ELR (cell line): ENCODE measurements at places on chromosomes 6 and 20.

- no peak for DNase-seq
Observed at GRCh38 chr6:3794092-3794491, 42.6 kb upstream of the PXDC1 start.

DNA sequence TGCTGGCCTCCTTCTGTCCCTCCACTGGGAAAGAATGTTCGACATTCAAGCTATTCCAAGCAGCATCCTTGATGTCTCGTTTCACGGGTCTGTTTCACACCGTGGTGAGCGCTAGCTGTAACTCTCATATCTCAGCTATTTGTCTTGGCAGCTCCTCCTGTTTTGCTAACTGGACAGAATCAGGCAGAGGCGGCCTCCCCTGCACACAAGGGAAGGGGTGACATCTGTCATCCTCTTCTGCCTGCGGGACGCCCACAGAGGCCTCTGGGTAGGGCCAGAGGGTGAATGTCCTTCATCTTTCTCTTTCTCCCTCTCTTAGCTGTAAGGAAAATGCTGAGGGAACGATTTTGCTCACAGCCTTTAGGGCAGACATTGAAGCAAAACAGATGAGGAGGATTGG lies 232.8 kb upstream of the GMDS start:
- DNase-seq: no peak

DNA sequence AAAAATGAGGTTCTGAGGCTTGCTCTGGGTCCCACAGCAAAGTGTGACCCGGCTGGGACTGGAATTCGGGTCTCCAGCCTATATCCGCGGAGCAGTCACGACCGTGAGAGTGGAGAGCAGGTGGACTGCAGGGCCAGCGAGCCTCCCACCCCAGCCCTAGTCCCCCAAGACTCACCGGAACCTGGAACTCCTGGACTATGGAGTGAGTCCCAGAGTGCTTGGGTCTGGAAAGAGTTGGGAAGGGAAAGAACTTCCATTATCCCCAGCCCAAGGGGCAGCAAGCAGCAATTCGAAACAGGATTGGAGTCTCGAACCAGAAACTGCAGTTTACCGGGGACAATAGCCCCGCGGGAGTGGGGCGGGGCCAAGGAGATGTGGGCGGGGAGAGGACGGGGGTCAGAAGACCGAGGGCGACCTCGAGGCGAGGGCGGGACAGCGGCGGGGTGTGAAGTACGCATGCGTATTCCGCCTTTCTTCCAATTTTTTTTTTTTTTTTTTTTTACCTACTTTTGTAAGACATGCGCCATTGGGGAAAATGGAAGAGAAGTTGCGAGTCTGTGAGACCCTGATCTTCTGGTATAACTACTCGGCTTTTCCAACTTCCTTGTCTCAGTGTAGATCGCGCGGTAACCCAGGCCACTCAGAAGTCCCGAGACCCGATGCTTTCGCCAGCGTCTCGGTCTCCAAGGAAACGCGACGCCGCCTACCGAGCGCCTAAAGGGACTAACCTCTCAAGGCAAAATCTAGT lies at the start of gene C20orf96:
Gene C20orf96, minus strand, starts transcription at position 667 of the 748 bp plus-strand sequence. Its CDS starts 140 bp downstream, at position 527.
- DNase-seq: peak; percentile 94

- DNase-seq: no peak
Observed at GRCh38 chr6:110342759-110343158, 15.4 kb downstream of the METTL24 start.

GRCh38 chr6:77466451-77467437 lies 3.5 kb upstream of the HTR1B start:
- peak; percentile 35 for DNase-seq

DNA sequence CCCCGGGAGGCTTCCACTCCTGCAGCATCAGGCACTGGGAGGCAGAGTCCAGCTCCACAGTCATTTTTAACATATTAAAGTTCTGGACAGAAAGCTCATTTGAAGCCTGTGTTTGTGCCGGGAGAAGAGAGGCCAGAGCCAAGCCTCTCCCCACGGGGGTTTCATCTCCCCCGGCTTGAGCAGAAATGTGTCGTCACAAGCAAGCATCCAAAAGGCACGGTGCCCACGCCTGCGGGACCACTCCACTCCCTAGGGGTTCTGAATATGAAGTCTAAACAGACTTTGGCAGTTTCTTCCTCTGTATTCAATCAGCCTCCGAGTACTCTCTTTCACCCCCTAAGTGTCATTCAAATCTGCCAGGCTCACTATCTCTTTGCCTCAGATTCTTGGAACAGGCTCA lies 75.3 kb downstream of the STK35 start:
- no peak for DNase-seq

DNA sequence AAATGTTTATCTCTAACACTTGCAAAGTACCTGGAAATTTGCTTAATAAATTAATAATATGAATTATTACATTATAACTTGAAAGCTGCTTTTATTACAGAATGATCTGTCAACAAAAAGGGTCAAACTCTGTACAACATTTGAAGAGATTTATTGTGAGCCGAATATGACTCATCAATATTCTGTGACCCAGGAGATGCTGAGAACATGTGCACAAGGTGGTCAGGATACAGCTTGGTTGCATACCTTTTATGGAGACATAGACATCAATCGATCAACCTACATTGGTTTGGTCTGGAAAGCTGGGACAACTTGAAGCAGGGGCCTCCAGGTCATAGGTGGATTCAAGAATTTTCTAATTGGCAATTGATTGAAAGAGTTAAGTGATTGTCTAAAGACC lies 79.0 kb downstream of the RNASET2 start:
- DNase-seq: no peak

DNA sequence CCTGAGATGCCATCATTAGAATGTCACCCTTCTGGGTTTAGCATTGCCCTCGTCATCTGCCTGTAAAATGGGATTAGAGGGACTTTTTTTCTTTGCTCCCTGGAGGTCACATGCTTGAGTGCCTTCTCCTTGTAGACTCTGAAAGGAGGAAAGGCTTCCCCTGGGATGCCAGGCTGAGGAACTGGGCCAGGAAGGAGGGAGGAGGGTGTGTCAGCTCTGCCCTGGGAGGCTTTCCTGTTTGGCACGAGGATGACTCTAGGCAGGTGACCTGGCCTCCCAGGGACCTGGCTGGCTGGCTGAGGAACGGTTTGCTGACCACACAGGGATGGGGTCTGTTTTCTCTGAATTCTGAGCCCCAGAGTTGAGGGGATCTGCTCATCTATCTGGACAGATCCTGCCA lies 137.9 kb upstream of the RNF24 start:
- peak; percentile 25 for DNase-seq

DNA sequence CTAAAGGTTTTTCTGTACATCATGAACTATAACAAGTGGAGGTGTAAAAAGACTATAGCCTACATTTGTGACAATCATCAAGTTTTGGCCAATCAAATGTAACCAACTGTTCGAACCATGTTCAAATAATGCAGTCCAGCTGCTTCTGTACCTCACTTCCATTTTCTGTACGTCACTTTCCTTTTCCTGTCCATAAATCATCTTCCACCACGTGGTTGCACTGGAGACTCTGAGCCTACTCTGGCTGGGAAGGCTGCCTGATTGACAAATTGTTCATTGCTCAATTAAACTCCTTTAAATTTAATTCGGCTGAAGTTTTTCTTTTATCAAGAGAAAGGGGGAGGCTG lies 270.4 kb upstream of the JARID2 start:
- peak; percentile 19 for DNase-seq

- DNase-seq: no peak
Observed at GRCh38 chr6:1066449-1067090, 245.3 kb upstream of the FOXQ1 start.

- DNase-seq: no peak
Observed at GRCh38 chr6:38113825-38114576, 294.5 kb downstream of the ZFAND3 start.

- no peak for DNase-seq
Observed at GRCh38 chr6:53703047-53703446, 37.5 kb upstream of the KLHL31 start.

- DNase-seq: no peak
Observed at GRCh38 chr6:16504609-16505008, 256.7 kb downstream of the ATXN1 start.

DNA sequence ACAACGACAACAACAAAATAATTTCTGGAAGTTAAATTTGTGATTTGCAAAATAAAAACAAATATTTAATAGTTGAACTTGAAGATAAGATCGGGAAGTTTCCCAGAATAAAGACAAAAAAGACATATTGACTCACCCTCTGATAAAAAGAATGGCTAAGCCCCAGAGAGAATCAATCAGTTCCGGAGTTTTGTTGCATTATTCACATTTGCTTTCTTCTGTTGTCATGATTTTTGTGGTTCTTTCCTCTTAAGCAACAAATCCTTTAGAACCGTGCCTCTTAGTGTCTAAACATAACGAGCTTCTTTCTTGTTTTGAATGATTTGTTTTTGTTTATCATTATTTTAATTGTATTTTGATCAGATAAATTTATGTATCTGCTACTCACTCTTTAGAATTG lies 337.7 kb upstream of the PRND start:
- DNase-seq: no peak

- no peak for DNase-seq
Observed at GRCh38 chr6:38177882-38178583, 358.5 kb downstream of the ZFAND3 start.

DNA sequence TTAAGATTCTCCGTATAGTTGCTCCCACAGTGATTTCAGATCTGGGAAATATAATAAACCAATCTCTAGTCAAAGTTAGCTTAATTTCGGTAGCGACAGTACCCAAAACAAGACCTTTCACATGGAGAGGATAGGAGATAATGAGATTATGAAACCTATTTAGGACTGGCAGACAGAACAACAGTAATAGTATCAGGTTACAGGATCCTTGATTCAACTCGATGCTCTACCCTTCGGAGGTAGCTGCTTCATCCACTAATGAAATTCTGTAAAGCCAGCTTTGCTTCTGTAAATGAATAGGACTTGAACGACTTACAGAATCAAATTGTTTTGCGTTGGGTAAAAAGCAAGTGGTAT lies 534 bp upstream of the AKIRIN2 start:
- peak; percentile 68 for DNase-seq

- no peak for DNase-seq
Observed at GRCh38 chr20:34915749-34916455, 39.5 kb downstream of the ACSS2 start.

DNA sequence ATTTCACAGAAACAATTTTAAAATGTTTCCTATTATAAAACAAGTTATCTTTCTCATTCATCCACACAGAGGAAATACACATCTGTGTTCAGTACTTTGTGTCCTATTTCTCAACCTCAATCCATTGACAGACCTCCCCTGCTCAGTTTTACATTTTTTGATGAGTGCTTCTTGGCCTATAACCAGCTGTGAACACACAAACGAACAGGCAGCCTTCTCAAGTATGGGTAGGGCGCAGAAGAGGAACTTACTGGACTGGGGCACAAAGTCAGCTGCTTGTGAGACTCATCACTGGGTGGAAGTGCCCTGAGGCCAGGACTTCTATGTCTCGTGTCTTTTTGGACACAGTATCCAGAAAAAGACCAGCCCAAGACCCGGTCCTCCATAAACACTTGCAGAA lies 2.8 kb downstream of the RPS6KA2 start:
- DNase-seq: no peak

DNA sequence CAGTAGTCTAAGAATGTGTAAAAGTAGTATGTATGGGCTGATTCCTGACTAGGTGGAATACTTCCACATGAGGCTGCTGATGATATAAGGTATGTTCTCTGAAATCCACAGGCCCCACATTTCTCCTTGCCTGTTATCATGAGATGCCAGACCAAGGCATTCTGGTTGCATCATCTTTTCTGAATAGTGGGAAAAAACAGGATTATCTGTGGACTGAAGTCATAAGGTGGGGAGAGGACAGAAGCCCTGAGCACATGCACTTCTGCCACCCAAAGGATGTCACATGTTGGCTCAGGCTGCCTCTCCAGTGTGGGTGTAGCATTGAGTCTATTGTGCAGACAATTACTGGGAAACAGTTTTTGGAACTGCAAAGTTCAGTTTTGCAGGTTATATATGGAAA lies 184.5 kb upstream of the RAB32 start:
- DNase-seq: no peak

- DNase-seq: no peak
Observed at GRCh38 chr20:61975407-61976129, 90.1 kb downstream of the TAF4 start.

- no peak for DNase-seq
Observed at GRCh38 chr6:165206798-165207197, 102.6 kb downstream of the C6orf118 start.

DNA sequence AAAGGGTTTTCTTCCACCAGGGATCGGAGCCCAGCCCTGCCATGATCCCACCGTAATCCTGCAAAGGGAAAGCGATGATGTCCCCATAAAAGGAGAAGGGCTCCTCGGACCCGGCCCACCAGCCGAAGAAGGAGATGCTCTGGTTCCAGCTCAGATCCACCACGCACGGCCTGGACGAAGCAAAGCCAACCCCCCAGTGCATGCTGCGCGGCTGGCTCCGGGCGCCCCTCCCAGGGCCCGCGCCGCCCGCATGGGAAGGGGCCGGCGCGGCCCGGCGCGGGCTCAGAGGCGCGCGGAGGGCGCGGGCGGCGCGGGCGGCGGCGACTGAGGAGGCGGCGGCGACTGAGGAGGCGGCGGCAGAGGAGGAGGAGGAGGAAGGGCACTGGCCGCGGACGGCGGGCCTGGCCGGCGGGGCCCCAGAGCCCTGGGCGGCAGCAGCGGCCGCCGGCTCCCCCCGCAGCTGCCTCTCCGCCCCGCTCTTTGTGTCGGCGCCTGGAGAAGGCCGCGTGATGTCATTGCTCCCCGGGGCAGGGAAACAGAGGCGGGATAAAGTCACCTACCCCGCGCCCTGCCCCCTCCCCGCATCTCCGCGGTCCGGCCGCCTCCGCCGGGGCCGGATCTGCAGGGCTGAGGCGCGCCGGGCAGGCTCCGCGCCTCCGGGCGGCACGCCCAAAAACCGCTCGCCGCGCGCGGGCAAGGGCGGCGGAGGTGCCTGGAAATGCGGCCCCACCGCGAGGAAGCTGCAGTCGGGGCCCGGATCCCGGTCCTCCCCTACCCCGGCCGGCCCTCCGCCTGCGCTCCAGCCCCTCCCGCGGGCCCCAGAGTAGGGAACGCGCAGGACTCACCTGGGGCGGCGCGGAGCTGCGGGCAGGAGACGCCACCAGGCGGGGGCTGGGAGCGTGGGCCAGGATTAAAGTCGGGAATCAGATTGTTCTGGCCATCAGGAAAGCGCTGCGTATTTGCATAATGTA lies at the start of gene FAXC:
Gene FAXC, minus strand, starts transcription at position 504 of the 971 bp plus-strand sequence. Its CDS starts 302 bp downstream, at position 202.
- peak; percentile 54 for DNase-seq

DNA sequence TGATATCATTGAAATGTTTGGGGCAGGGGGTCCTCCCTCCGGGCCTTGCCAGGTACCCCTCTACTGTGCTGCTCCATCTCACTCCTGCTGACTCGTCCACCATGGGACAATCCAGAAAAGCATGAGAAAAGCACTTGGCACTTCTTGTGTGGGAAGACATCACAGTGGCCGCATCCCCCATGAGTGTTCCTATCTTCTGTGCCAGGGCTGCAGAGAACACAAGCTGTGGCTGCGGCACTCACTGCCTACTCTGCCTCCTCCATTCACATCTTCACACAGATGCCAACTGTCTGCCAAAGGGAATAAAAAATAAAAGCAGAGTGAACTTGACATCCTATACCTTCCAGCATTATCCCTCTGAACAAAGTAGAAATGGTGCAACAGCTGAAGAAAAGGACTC lies 117.4 kb upstream of the PROKR2 start:
- no peak for DNase-seq
